ENCODE measurements at places on chromosomes 2 and 18.

DNA sequence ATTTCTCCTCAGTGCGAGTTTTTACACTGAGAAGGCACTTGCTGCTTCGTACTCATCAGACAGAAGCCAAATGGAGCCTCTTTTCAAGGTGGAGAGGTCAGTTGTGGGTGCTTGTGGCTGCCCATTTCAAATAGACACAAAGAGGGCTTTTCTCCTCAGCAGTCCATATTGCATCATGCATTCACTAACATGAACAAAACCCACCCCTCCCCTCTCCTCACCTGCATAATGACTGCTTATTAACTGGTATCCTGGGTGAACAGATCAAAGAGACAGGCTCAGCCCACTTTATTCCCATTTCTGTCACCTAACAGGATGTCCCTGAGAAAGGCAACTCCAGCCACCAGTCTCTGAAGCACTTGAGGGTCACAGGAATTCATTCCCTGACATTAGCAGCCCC lies 28.9 kb downstream of the KLF7 start:
- DNase-seq, result no peak

DNA sequence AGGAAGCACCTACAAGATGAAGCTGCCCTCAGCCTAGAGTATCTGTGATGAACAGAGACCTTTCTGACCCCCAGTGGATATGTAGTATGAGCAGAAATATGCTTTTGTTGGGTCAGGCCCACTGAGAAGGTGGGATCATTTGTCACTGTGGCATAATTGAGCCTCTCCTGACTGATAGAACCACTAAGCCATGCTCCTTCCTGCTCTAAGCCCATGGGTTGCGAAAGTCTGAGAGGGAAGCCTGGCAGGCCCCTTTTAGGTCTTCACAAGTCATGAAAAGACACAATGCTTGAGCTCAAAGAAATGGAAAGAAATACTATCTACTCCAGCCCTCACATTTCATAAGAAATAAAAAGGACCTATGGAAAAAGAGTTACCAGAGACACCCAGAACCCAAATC lies 127.7 kb downstream of the TNS1 start:
- DNase-seq, result no peak

- no peak for DNase-seq
Observed at GRCh38 chr2:2751715-2752315, 420.7 kb upstream of the MYT1L start.

DNA sequence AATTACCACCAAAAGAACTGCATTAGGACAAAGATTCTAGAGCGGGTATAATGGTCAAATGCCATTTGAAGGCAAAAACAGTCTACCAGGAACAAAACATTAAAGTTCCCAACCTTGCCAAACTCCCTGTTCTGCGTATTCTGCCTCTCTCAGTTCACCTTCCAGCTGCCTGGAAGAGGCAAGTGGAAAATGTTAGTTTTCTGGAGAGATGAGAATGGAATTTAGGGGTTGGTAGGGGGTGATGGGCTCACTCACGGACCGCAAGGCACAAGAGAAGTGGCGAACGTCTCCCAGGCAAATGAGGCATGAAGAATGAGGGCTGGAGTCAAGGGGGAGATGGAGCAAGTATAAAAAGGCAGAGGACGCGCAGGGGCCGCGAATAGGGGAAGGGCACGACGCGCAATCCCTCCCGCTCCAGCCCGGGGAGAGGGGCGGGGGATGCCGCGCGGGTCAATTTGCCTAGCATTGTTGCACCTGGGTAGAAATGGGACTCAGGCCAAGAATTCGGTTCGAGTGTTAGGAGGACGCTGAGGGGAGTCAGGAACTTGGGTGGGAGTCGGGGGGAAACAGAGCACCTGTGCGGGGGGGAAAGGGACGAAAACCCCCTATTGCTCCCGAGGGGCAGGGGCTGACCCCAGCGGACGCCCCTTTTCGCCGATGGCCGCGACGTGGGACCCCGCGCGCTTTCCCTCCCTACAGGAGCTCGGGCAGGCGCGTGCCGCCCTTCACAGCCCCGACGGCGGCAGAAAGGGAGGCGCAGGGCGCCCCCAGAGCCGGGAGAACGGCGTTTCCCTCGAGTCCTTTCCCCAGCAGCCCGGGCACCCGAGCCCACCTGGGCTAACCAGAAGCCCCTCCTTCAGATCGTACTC lies 573 bp downstream of the PAIP2B start:
- peak; percentile 32 for DNase-seq

- DNase-seq, result no peak
Observed at GRCh38 chr2:49801898-49802450, 647.7 kb upstream of the FSHR start.

DNA sequence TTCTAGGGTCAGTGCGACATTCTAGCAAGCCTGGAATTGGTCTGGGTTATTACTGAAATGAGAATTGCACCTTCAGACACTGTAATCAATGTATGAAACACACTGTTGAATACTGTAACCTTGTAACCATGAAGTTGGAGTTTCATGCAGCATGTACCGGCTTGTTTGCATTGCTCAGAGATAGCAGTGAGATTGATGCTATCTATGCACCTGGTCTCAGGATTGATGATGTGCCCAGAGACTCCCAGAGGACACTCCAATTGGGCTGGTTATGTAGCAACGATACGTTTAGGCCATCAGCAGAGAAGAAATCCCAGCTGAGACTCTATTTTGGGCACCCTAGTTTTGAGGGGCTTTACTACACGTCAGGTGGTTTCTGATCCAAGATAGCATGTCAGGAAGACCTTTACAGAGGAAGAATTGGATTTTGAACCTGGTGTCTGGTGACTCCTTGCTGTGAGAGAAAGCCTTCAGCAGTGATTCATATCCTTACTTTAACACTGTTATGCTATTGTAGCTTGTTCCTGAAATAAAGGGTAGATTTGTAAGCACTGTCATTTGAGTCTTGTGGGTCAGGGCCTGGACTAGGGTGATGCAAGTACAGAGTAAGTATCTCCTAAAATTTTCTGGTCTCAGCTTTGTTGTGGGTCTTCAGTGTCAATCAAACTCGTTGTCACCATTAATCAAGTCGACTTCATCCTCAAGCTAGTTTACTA lies 305.1 kb upstream of the GULP1 start:
- no peak for DNase-seq

DNA sequence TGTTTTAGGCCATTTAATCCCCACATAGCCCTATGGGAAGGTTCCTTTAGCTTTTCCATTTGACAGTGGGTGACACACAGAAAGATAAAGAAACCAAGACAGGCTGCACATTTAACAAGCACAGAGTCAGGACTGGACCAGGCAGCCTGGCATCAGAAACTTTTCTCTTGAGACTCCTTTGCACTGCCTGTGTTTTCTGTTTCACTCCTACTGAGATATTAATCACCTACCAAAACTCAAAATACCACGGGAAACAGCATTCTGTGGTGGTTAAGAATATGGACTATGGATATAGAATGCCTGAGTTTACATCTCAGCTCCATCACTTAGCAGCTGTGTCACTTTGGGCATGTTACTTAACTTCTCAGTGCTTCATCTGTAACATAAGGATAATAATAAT lies 73.3 kb downstream of the CTAGE1 start:
- DNase-seq, result no peak

GRCh38 chr2:64943387-64944150 lies 45.6 kb upstream of the SLC1A4 start:
- no peak for DNase-seq

- no peak for DNase-seq
Observed at GRCh38 chr18:59022167-59022945, 117.3 kb upstream of the SEC11C start.

DNA sequence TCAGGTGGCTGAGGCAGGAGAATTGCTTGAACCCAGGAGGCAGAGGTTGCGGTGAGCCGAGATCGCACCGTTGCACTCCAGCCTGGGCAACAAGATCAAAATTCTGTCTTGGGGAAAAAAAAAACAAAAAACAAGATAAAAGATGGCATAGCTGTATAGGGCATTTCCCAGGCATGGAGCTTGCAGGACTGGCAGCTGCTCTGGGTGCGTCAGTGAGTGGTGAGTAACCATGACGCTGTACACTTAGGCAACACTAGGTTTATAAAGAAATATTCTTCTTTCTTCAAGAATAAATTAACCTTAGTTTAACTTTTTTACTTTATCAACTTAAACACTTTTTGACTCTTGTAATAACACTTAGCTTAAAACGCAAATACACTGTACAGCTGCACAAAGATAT lies 15.4 kb downstream of the TGOLN2 start:
- DNase-seq, result no peak
